ENCODE measurements at places on chromosomes 6 and 20. TPM values are rescaled to one million over a fixed set of nuclear protein-coding genes. Genes with fewer than 3 reads are reported as not detected.

The RBPJL gene
- total RNA-seq = not detected

The PSORS1C2 gene
- not detected for total RNA-seq

The CCN2 gene
- total RNA-seq = not detected

The SOX4 gene
- total RNA-seq = 4.5 TPM

The TBXT gene
- total RNA-seq = not detected

Data from T-helper 2 cell treated with Interferon-gamma antibody and Interleukin-4, amounts not matched to agents 100 ng/mL and 5 ng/mL, for 36 hours (primary cell).